ENCODE measurements at places on chromosomes 2 and 18.

- DNase-seq = no peak
Observed at GRCh38 chr2:189305291-189305943, 125.9 kb upstream of the COL5A2 start.

GRCh38 chr2:9140645-9141044, 66.0 kb upstream of the ASAP2 start:
- DNase-seq = no peak

GRCh38 chr2:26733413-26733812, 30.7 kb upstream of the SLC35F6 start:
- no peak for DNase-seq

GRCh38 chr2:3432067-3432466, 52.6 kb downstream of the TRAPPC12 start:
- no peak for DNase-seq

DNA sequence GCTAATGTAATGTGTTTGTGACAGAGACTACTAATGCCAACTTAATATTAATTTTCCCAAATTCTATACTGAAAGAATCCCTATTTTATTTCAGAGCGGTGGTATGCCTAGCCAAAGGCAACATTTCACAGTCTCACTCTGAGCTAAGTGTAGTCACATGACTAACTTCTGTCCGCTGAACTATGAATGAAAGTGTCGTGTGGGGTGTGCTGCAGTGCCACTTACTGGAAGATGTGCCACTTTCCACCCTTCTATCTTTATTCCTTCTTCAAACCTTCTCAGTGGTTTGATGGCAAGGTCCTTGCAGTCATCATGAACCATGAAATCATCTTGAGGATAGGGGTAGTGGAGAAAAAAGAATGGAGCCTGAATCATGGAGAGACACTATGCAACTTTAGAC, 47.3 kb upstream of the C1D start:
- peak; percentile 76 for DNase-seq

- no peak for DNase-seq
Observed at GRCh38 chr2:207763303-207763917, 6.3 kb downstream of the FZD5 start.

GRCh38 chr2:71224457-71224856, 2.4 kb downstream of the PAIP2B start:
- no peak for DNase-seq

DNA sequence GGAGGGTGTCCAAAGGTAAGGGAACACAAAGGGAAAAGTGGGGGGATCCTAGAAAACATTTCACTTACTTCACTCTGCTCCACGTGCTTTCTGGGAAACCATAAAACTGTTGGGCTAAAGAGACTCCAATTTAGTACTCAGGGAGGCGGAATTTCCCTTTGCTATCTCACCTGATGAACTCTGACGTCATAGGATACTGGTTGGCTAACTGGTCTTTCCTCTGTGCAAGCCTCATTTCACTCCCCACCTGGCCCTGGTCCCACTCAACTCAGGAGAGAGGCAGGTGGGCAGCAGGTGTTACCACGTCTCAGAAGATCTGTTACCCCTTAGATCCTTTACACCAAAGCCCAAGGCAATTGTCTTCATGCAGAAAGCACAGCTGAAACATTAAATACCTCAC, 51.8 kb upstream of the PMAIP1 start:
- no peak for DNase-seq

DNA sequence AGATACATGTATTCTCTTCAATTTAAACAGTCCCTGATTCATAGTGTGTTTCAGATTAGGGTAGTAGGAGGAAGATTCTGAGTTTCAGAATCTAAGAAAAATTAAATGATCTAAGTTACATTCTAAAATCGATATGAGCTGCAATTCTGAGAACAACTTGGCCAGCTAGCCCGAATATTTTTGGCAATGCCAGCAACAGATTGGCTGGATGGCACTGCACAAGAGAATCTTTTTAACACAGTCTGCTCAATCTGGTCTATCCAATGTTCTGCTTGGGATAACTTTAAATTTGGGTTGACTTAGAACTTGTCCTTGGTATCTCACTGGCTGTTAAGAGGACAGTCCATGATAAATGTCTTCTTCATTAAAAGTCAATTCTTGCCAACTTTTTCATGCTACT, 853.9 kb downstream of the NRXN1 start:
- no peak for DNase-seq

DNA sequence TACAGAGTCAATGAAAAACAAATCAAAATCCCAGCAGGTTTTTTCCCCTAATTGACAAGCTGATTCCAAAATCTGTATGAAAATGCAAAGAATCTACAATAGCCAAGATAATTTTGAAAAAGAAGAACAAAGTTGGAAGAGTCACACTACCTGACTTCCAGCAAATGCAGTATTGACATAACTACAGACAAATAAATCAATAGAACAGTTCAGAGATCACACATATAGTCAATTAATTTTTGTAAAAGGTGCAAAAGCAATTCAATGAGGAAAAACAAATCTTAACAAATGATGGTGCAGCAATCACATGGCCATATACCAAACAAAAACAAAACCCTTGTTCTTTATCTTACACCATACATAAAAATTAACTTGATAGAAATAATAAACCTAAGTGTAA, 74.6 kb upstream of the ST8SIA5 start:
- DNase-seq = no peak

DNA sequence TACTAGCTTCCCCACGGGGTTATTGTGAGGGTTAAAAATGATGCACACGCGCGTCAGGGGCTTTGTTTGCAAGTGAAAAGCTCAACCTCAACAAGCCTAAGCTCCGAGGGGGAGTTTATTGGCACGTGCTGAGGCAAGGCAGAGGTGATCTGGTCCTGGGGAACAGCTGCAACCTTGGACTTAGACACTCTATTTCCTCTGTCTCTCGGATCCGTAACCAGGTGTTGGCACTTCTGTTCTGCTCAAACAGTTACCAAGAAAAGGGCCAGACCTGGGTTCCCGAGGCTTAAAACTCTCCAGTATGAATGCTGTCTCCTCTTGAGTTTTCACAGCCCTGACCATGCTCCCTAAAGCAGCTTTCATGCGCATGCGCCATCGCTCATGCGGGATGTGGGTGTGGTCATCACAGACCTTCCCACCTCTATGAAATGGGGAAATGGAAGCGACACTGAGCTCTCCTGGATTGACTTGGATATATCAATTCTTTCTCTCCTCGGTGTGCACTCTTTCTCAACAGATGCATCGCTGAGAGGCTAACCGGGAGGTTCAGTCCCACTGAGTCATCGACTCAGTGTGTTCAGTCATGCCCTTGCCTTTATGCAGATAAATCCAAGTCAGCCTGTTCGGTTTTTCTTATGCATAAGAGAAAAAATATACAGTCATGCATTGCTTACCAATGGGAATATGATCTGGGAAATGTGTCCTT, 19.9 kb upstream of the RAB31 start:
- DNase-seq = no peak

DNA sequence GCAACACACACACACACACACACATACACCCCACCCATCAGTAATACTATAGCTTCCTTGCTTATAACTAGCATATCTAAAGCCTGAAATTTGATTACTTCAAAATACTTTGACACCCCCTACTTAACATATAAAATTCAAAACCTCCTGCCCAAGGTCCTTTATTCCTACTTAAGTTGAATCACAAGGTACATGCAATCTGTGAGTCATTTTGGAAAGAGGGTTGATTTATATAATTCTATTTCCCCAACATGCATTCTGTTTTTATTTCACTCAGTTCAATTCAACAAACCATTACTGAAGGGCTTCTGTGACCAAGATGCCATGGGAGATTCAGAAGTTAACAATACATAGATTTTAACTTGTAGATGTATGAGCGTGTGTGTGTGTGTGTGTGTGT, 420.7 kb downstream of the METTL4 start:
- no peak for DNase-seq

GRCh38 chr2:118059919-118060478, 28.3 kb upstream of the INSIG2 start:
- no peak for DNase-seq

DNA sequence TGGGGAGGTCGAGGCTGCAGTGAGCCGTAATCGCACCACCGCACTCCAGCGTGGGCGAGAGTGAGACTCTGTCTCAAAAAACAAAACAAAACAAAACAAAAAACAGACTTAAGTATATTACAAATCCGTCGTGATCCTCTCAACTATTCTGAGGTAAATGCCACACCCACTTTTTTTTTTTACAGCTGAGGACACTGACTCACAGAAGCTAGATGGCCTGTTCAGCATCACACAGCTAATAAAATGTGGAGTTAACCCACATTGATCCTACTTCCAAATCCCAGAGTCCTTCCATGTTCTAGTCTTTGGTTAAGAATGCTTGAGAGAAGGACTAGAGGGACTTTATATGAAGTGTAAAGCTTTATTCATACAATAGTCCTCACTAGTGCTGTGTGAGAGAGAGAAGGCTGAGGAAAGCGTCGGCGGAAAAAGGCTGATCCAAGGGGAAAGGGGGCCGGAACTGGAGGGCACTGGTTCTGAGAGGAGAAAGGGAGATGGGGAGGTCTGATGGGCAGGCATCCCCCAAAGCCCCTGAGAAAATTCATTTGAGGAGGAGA, 627 bp downstream of the RNF25 start:
- peak; percentile 35 for DNase-seq

- no peak for DNase-seq
Observed at GRCh38 chr2:45496869-45497268, 114.2 kb downstream of the SRBD1 start.

- peak; percentile 72 for DNase-seq
Observed at GRCh38 chr2:121699421-121700333, 37.0 kb downstream of the NIFK start.

- no peak for DNase-seq
Observed at GRCh38 chr2:101400506-101401325, 13.4 kb upstream of the CREG2 start.

GRCh38 chr18:62522178-62522503, 684 bp upstream of the ZCCHC2 start:
- no peak for DNase-seq

GRCh38 chr2:66766582-66766981, 331.7 kb downstream of the MEIS1 start:
- no peak for DNase-seq

DNA sequence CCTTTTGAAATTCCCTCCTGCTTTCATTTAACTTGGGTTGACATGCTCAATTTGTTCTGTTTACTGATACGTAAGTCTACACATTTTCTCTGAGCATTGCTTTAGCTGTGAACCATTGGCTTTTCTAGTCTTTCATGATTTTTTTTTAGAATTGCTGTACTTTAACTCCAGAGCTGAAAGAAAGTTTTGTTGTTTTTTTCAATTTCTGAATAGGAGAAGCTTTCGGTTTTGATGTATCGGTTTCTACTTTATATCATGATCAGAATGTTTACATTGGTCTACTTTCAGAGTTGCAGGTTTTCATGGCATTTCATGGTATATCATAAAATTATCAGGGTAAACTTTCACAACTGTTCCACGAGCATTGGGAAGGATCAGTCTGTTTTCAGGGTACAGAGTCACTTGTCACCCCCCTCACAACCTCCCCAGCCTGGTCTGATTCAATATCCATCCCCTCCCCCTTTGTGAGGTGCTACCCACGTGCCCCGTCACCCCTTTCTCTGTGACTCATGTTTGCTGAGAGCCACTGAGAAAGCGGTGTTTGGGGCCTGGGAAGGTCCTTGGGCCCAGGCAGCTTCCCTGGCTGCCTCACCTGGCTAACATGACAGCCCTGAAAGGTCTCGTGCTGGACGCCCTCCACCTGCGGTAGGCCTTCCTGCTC, 7.0 kb downstream of the ASTL start:
- DNase-seq = no peak

- DNase-seq = no peak
Observed at GRCh38 chr2:159797543-159798375, at the start of gene CD302. Gene CD302 (minus strand): TSS chr2:159798208. CDS start chr2:159798198, 10 bp downstream.

DNA sequence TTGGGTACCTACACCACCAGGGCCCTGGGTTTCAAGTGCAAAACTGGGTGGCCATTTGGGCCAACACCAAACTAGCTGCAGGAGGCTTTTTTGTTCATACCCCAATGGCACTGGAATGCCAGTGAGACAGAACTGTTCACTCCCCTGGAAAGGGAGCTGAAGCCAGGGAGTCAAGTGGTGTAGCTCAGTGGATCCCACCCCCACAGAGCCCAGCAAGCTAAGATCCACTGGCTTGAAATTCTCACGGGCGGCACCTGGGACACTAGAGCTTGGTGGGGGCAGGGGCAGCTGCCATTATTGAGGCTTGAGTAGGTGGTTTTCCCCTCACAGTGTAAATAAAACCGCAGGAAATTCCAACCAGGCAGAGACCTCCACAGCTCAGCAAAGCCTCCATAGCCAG, 46.0 kb upstream of the FAM110C start:
- no peak for DNase-seq

- peak; percentile 77 for DNase-seq
Observed at GRCh38 chr2:195406886-195407603, 250.0 kb upstream of the SLC39A10 start.

- DNase-seq = no peak
Observed at GRCh38 chr2:46695283-46695682, 215.9 kb downstream of the TMEM247 start.

DNA sequence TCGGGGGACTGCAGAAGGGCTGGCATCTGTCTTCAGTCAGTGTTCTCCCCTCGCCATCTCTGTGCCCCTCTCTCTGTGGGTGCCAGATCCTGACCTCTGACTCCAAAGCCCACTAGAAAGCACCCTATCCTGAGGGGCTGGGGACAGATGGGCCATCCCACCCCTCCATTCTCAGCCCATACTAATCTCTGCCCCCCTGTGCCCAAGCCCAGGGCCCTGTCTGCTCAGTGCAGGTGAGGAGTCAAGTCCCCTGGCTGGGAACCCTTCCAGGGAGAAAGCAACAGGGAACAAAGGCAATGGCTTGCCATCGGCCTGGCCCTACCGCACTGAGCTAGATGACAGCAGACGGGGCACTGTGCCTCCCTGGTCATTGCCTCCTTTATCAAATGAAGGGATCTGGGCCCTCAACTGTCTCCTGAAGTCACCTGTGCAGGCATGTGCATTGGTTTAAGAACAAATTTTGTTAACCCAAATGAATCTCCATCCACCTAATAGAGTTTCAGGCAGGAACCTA, 42.7 kb upstream of the ID2 start:
- DNase-seq = no peak

- no peak for DNase-seq
Observed at GRCh38 chr2:219434718-219435525, at the start of gene SPEG. Gene SPEG (plus strand): TSS chr2:219434843. CDS start chr2:219434978, 135 bp downstream.

DNA sequence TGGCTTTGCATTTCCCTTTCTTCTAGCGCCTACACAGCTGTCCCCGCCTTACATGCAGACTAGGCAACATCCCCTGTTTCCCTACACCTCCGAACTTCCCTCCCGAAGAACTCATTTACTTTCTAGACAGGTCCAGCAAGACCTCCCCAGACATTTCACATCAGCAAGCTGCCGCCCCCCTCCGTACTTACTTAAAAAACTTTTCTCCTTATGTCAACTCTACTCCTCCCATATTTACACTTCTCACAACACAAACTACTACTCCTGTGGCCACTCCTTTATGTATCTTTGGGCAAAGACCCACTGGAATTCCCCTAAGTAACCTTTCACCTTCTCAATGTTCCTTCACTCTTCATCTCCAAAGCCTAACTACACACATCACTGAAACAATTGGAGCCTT, 20.4 kb upstream of the ZNF397 start:
- DNase-seq = no peak

- DNase-seq = no peak
Observed at GRCh38 chr2:121690095-121690494, 40.8 kb upstream of the CLASP1 start.

GRCh38 chr18:50441501-50441900, 66.7 kb downstream of the SKA1 start:
- no peak for DNase-seq
